Endothelial cell (in vitro differentiated cells): ENCODE measurements at places on chromosomes 5 and 9. TPM values are rescaled to one million over a fixed set of nuclear protein-coding genes. Genes with fewer than 3 reads are reported as not detected.

SLC46A2 gene
- not detected for total RNA-seq

GRCh38 chr9:36470643-36471290 lies 70.7 kb upstream of the RNF38 start:
- DNase-seq = no peak

GRCh38 chr5:23084815-23085214 lies 231.7 kb upstream of the CDH12 start:
- DNase-seq = no peak

- no peak for DNase-seq
Observed at GRCh38 chr9:91856419-91856818, 93.6 kb downstream of the ROR2 start.

ITK gene
- total RNA-seq = not detected

DNA sequence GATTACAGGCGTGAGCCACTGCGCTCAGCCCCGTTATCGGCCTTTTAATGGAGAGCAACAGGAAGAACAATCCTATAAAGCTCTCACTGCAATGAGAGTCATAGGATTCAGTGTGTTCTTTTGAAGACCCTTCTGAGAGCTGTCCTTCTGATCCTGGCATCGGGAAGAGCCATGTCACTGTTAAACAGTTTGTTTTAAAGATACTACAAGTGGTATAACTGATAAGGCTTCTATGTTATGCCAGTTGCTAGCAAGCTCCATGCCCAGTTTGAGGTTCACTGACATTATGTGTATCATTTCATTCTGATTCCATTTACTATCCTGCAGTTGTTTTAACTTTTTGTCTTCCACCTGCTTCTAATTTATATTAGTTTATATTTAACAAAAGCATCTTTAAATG lies 55.8 kb downstream of the GNAQ start:
- no peak for DNase-seq

- peak; percentile 63 for DNase-seq
Observed at GRCh38 chr5:142587354-142587965, 98.4 kb downstream of the FGF1 start.

DNA sequence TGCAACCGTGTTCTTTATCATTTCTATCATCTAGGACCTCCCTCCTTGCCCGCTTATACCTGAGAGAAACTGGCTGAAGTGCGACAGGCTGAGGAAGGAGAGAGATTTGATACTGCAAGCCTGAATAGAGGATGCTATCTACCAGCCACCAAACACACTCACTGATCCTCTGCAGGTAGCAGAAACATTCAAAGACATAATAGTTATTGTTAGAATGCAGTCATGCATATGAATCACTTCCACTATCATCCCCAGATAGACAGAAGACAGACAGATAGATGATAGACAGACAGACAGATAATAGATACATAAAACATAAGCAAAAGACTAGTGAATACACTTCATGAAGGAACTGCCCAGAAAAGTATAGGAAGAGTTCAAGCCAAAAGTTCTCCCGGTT lies 32.9 kb downstream of the FAM81B start:
- DNase-seq = no peak

SAXO1 gene
- not detected for total RNA-seq

GRCh38 chr5:132666310-132667123 lies 7.3 kb upstream of the IL4 start:
- DNase-seq = no peak

EGFLAM gene
- 29.6 TPM for total RNA-seq

DNA sequence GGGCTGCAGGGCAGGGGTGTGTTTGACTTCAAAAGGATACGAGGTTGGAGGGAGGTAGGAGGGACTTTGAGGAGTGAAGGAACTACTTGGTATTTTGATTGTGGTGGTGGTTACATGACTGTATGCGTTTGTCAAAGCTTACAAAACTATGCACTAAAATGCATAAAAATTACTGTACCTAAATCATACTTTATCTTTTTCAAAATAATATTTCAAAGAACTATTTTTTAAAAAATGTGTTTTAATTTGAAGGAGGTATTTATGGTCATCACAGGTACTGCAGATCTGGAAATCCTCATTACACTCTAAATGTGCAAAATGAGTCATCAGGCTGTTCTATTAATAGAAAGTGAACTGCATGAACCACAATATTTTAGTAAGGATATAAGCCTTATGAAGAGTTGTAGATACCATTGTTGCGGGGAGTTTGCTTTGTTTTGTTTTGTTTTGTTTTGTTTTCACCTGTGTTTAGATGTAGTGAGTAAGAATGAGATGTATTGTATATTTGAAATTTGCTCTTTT lies 116.9 kb downstream of the ARRDC3 start:
- no peak for DNase-seq

DNA sequence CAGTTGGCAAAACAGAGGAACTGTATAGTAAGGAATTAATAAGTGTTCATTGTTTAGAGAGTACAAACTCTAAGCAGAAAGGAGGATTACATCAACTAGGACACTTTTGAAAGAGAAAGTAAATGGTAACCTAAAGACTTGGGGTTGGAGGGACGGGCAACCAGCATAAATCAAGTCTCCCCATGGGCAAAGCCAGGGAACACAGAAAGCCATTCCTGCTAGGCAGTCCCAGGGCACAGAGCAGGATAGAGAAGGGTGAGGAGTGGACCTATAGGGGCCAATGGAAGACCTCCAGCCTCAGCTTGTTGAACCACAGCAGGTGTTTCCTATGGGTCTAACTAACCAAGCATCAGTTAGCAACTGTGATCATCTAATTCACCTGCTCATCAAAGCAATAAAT lies 9.2 kb upstream of the ERAP1 start:
- DNase-seq = no peak

FYB1 gene
- total RNA-seq = 0.31 TPM

- DNase-seq = no peak
Observed at GRCh38 chr9:111192650-111193049, 137.4 kb downstream of the OR2K2 start.

DNA sequence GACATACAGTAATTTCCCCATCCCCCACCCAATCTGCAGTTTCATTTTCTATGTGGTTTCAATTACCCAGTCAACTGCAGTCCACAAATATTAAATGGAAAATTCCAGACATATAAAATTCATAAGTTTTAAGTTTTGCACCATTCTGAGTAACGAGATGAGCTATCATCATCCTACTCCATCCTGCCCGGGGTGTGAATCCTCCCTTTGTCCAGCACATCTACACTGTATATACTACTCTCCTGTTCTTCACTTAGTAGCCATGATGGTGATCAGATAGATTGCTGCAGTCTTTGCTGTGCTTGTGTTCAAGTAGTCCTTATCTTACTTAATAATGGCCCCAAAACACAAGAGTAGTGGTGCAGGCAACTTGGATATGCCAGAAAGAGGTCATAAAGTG lies 11.3 kb downstream of the OXCT1 start:
- DNase-seq = no peak

- DNase-seq = no peak
Observed at GRCh38 chr9:106936680-106937079, 73.7 kb downstream of the ZNF462 start.

GRCh38 chr5:73103870-73104299 lies 16.5 kb upstream of the TMEM171 start:
- DNase-seq = no peak

GRCh38 chr5:106849266-106849665 lies 821.5 kb downstream of the EFNA5 start:
- DNase-seq = no peak

DNA sequence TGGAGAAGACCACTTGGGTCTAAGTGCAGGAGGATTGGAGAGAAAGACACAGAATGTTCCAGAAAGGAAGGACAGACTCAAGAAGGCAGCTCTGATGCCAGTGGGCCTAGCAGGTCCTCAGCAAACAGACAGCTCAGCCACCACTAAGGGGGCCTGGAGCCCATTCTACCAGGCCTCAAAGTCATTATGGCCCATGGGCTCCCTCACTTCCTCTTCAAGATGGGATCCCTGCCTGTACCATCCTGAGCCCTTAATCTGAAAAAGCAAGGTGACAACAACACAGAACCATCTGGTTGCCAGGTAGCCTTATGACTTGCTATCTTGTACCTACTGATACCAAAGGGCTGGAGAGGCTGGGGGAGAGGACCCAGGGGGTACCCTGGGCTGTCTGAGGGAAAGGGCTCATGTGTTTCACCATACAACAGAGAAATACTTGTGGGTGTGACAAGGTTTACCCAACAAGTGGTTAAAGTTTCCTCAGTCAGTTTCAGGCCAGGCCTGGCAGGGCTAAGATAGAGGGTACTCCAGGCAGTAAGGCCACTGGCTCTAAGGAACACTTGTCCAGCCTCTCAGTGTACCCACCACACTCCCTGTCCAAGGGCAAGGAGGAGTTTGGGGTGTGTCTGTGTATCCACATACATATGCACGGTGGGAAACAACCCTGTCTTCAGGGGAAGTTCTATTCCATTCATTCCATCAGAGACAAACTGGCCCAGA lies 30.7 kb downstream of the TCF7 start:
- no peak for DNase-seq

SPEF2 gene
- total RNA-seq = 3.4 TPM

GRCh38 chr5:116497631-116498030 lies 77.0 kb downstream of the SEMA6A start:
- no peak for DNase-seq

FCN2 gene
- total RNA-seq = not detected

GRCh38 chr9:93699650-93700049 lies 123.3 kb downstream of the PHF2 start:
- DNase-seq = no peak

DNA sequence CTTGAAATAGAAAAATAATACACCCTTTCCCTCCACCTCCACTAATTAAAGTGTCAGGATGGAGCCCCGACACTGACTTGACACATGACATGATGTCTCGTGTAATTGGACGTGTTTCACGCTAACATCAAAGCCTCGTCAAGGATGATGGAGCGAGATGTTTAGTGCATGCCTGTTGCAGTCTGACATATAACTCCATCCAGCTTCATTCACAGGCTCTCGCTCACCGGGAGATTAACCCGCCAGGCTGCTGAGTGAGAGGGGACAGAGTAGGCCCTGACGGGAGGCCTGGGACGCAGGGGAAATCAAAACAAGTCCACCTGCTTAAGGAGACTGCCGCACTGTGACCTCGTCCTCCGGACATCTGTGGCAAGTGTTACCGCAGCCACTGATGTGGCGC lies 263.5 kb downstream of the SLIT3 start:
- no peak for DNase-seq

DNA sequence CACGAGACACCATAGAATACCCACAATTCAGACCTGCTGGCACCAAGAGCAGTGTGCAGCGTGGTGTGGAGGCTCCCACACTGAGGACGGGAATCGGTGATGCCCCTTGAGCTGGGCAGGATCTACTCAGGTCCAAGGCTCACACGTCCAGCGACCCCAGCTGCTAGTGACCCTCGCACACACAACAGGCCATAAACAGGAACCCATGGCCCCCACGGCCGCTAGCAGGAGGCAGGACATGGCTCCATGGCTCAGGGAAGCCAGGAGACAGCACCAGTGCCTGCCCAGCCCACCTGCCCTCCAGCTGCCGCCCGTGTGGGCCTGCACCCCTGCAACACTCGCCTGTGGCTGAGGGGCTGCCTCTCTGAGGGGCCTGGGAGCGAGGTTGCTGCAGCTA lies 43.4 kb upstream of the SLC9A3 start:
- no peak for DNase-seq

DNA sequence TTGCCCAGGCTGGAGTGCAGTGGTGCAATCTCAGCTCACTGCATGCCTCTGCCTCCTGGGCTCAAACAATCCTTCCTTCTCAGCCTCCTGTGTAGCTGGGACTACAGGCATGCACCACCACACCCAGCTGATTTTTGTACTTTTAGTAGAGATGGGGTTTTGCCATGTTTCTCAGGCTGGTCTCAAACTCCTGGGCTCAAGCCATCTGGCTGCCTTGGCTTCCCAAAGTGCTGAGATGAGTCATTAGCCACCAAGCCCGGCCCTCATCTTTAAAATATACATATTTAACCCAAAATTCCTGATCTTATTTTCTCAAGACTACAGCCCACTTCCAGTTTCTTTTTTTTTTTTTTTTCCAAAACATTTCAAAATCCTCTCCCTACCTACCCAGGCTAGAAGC lies 31.7 kb upstream of the MINAR2 start:
- DNase-seq = no peak

GRCh38 chr5:78706825-78707224 lies 58.3 kb upstream of the LHFPL2 start:
- DNase-seq = no peak

KIF24 gene
- total RNA-seq = 2.2 TPM

GRCh38 chr5:38424148-38425060 lies 132.0 kb downstream of the LIFR start:
- DNase-seq = no peak

SLC2A8 gene
- total RNA-seq = 21.5 TPM

DNA sequence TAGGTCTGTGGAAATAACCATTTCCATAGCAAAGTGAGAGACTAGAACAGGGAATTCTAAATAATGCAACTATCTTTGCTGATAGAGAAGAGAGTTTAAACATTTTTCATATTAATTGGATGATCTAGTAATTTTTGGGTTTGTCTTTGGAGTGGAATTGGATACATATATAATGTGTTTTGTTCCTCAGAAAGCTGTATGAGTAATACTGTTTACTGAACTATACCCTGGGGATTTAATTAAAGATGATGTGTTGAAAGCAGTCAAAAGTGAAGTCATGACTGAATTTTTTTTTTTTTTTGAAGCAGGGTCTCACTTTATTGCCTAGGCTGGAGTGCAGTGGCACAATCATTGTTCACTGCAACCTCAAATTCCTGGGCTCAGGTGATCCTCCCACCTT lies 17.9 kb downstream of the FER start:
- DNase-seq = no peak

DNA sequence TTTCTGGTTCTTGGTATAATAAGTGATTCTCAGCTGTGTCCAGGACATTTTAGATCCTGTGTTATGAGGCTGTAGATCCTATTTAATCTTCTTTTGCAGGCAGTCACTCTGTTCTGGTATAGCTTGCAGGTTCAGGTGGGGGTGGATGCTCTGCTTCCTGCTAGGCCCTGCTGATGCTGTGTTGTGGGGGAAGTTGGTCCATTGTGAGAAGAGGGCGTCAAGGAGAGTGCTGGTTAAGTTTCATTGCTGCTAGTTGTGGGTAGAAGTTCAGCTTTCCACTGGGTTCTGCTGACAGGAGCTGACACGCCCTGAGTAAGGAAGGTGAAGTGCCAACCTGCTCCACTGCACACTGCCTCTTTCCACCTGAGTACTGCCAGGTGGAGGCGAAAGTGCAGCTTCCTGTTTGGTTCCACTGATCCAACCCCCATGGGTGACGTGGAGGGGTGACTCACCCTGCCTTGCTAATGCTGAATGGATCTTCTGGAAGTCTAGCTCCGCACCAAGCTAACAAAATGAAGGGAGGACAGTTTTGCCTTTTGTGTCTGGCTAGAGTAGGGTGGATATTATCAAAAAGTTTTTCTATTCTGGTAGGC lies 16.3 kb downstream of the NMRK1 start:
- no peak for DNase-seq
